T-cell (primary cell): ENCODE measurements at places on chromosomes 1 and 21.

DNA sequence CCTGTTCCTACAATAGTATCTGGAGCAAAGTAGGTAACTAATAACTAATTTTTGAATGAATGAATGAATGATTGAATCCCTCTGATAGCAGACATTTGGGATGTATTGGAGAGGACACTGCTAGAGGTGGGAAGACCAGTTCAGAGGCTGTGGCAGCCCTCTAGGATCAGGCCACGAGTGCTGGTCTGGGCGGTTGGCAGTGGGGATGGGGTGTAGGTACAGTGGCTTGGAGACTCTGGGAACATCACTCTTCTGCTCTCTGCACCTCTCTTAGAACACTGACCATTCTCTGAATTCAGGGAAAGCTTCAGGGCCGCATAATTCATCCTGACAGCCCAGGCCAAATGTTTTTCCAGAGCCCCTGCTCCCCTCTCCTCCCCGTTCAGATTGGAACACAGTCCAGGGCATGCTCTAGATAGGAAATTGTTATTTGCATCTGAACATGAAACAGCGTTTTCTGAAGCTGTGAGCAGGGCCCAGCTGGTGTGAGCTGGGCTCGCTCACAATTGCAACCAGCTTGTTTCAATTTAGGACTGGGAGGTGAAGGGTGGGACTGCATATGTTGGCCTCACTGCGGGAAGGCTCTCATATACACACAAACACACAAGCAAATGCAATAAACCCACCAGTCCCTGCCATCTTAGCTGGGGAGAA, 253.1 kb upstream of the USP24 start:
- no peak for DNase-seq

- no peak for DNase-seq
Observed at GRCh38 chr1:89739013-89739843, 81.6 kb upstream of the LRRC8D start.

DNA sequence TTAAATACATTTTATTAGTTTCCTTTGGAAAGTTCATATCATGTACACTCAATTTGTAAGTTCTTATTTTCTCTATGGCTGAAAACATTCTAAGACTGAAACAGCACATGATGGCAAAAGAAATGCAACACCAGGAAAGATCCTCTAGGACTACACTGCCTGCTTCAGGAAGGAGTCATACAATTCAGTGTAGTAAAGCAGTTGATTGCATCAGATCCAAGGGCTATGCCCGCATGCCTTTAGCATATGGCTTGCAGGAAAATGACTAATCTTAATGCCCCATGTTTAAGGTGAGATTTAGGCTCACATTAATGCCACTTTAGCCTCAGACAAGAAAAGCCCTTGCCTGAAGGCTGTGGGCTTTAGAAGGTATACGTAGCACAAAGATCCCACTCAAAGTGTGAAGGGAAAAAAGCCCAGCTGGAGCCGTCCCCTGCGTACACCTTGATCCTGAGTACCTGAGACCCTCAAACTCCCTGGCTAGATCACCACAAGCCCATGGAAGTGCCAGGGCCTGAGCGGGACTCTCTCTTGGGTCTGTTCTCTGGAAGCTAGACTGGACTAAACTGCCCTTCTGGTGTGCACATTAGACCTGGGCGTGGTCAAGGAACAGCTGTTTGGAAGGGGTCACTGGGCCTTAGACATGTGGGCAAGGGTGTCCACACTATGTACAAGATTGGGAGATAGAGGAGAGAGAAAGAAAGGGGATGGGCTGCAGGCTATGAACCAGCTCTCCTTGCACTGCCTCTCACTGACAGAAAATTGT, 52.9 kb downstream of the ESRRG start:
- no peak for DNase-seq

GRCh38 chr1:211337430-211338223, 11.0 kb downstream of the TRAF5 start:
- no peak for DNase-seq

DNA sequence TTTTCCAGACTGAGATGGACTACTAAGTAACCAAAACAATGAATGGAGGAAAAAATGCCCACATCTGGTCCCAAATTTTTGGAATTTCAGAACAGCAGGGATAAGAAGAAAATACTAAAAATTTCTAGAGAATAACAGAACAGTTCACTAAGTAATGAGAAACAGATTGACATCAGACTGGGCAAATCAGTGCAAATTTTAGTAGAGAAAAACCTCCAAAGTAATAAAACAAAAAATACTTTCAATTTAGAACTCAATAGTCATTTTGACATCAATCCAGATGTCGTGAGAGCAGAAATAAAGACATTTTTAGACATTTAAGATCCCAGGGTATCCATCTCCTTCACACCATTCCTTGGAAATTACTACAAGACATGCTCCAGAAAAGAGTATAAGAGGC, 39.3 kb downstream of the CRP start:
- no peak for DNase-seq

DNA sequence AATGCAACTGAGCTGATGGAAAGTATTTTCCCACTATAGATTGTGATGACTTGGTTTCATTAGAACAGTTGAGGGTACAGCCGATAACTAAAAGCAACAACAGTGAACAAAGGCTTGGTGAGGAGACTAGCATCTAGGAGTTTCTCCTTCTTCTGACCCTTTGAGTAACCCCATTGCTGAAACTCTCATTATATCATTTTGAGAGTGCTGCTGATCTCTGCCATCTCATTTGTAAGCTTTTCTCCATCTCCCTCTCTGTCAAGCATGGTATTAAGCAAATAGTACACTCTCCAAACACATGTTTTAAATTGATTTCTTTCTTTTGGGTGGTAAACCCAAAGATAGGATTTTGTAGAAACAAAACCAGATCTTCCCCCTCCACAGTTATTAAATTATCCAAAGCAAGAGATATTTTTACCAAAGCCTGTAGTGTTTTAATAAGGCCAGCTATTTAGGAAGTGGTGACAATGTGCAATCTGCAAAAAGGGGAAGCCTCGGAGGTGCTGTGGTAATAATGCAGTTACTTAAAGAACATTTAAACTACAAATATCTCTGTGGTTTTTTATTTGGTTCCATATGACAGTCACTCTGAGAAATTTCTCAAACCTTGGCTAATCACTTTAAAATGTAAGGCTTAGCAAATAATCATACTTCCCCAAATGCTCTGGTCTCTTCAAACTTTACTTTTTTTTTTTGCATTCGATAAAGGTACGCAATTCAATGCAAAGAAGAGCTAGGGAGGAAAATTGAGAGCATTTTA, 287.5 kb downstream of the HLX start:
- no peak for DNase-seq

- DNase-seq = no peak
Observed at GRCh38 chr1:232634096-232634495, 4.2 kb upstream of the SIPA1L2 start.

DNA sequence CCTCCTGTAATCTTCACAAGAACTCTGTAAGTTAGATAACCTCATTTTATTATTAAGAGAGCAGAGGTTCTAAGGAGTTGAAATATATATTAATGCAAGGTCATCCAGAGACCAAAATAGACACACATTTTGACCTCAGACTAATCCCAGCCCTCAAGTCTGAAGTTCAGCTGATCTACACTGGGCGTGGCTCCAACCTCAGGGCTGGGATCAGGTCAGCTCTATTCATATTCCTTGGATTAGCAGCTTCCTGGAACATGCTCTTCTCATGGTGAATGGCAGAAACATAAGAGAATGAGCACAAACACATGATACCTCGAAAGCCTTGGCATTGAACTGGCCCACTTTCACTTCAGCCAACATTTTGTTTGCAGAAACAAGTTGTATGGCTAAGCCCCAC, 200.8 kb upstream of the ST6GALNAC5 start:
- DNase-seq = no peak

DNA sequence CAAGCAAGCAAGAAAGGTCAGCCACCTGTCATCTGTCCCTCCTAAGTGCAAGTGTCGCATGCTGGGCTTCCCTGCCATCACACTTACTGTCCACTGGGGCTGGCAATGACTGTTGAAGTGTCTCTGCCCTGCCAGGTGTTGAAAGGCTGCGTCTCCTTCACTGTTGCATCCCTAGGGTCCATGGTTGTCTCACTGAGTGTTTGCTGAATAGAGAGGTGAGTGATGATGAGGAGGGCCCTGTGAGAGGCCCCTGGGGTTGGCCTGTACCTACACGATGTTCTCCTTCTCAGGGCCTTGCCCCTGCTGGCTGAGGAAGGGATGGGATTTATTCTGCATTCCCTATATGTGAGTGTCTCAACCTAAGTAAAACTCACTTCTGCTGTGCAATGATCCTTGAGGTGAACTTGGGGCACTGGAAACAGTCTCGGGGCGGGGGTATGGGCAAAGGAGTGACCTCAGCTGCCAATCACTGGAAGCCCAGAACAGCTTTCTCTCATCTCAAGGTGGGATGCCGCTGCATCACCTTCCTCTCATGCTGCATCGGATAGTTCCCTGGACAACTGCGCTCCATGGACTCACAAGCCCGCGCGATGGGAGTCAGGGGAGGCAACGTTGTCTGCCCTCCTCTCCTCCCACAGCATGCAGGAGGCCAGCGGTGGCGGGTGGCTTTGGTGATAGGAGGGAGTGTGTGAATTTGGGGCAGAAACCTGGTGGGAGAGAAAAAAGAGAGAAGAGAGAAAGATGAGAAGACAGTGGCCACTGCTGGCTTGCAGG, 35.8 kb upstream of the SOX13 start:
- no peak for DNase-seq

DNA sequence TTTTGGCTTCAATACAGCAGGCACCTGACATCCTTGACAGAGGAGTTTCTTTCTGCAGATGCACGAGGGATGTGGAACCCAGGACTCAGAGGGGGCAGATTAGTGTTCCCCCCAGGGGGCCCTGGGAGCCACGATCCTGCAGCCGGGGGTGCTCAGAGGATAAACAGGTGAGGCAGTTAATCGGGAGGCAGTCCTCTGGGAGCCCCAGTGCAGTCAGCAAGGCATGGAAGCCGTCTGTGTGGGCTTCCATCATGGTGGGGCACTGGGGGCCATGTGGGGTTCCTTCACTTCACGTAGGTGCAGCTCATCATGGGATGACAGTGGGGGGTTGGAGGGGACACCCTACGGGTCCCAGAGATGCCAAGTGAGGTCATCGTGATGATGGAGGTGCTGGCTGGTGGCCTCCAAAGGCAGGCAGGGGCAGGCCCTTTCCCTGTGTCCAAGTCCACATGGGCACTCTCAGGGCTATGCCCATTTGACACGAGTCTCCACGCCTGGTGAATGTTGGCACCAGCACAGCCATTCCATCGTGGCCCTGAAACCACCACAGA, 59.3 kb upstream of the ABCG1 start:
- no peak for DNase-seq

GRCh38 chr1:10059342-10059718, 26.6 kb downstream of the UBE4B start:
- DNase-seq = no peak

DNA sequence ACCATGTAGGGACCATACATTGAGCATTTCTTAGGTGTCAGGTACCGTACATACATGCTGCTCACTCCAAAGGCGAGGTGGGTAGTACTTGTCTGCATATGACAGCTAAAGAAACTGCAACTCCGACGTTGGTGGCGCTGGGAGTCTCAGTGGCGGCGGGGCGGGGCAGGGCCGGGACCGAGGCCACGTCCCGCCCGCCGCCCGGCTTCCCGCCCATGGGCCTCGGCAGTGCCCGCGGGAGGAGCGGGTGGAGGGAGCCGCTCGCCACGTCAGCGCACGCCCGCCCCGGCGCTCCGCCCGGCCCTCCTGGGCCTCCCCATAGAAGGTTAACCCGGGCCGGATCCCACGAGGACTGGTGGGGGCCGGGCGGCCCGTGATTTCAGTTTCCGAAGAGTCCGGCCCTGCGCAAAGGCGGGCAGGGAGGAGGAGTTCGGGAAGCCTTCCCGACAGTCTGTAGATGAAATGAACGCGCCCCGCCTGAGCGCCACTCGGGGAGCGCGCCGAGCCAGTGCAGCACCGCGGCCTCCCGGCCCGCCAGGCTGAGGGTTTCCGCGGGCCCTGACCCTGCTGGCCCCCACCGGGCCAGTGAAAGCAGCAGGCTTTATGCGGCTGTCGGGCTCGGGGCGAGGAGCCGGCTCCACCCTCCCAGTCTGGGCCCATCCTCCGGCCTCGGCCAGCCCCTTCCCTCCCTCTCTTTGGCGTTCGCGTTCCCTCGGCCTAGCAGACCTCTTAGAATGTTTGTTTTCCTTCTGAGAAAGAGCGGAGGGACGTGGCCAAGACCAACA, 119.9 kb upstream of the JUN start:
- DNase-seq = peak; percentile 47

DNA sequence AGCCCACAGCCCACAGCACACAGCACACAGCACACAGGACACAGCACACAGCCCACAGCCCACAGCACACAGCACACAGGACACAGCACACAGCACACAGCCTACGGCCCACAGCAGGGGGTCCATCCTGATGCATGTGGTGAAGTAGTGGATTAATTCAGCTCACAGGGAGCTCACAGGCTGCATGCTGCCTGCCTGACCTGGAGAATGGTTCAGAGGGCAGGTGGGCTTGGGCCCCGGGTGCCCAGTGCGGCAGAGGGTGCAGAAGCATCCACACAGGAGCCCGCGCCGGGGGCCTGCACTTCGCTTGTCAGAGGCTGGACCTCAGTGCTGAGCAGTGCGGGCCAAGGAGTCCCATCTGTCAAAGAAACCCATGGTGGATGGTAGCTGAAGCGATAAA, 21.1 kb upstream of the AJAP1 start:
- no peak for DNase-seq
